Epithelial cell of prostate (primary cell): ENCODE measurements at places on chromosomes 11 and 22.

DNA sequence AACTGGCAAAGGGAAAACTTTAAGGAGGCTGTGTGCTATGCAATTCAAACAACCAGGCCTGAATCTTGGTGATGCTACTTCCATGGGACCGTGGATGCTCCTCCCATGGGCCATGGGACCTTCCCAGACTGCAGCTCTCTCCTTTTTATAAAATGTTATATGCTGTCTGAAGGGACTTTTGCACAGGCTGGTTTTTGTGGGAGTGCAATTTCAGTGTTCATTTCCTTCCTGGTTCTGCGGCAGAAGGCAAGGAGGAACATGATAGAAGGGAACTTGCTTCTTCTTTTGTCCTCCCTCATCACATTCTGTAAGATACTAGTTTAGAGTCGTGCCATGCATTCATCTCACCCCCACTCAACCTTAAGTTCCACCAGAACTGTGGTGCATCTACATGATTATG, 68.9 kb downstream of the C11orf58 start:
- no peak for DNase-seq

DNA sequence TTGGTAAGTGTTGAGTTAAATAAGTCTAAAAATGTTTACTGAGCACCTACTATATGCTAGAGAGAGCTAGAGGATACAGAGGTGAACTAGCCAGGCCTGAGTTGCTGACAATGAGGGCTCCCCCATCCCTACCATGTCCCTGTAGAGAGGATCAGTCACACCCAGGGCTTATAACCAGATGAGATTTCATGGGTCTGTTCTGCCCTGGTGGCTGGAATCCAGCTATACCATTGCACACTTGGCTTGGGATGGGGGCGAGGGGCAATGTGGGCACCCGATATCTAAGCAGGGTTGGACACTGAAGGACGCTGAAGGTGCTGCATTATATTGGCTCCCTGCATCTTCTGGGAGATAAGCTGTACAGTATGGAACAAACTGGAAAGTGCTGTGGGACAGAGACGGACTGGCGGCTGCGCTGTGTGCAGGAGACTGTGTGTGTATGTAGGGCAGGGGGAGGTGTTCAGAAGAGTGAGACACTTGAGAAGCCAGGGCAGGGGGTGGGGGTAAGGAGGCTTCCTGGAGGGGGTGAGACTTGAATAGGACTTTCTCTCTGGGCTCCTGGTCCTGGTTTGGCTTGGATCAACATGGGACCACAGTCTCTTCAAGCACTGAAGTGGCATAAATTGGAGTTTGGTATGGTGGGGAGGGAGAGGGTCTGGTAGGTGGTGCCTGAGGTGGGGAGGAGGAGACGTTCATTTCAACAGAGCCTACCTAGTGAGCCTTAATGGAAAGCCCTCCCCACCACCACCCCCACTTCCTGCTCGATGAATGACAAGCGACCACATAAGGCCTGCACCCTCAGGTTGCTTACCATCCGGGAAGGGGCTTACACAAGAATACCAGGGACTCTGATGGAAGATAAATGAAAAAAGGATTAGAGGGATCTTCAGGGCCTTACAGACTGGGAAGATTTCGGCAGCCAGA, 1.8 kb downstream of the CD82 start:
- DNase-seq: no peak

DNA sequence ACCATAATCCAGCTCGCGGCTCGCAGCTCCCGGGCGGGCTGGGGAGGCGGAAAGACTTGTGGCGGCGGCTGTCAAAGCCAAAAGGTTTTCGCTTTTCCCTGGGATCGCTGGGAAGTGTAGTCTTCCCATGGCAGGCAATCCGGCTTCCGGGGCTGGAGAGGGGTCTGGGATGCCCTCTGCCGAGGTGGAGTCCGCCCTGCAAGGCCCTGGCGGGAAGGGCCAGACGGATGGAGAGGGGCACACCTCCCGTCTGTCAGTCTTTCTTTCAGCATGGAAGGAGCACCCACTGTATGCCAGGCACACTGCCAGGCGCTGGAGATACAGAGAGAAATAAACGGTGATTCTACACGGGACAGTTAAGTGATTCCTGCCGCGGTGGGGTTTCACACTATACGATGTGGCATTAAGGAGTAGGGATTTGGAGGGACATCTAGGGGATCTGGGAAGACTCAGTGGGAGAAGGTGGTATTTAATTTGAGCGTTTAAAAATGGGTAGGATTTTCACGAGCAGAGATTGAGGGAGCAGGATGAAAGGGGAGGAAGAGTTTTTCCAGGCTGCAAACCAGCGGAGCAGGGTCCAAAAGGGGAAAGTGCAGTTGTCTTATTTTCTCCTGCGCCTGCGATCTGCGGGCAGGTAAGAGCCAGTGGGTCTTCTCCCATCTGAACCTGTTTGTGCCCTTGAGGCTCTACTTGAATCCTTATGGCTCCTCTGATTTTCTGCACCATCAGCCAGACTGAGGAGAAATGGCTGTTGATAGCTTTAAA, at the start of gene BACE1:
TSS of gene BACE1 (minus strand) at position 60 of the 765 bp plus-strand sequence. CDS start 461 bp downstream, outside the sequence.
- no peak for DNase-seq

DNA sequence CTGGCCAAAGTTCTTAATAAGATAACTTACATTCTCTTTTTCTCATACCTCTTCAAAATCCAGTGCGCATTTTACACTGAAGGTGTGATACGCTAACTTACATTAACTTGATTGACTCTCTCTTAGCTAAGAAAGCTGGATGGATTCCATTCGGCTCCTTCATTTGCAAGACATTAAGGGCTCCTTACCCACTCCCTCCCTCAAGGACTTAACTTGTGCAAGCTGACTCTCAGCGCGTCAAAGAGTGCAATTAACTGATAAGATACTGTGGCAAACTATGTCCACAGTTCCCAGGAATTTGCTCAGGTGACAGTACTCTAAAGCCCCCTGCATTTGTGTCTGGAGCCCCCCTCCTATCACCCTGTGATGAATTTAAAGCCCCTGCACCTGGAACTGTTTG, 6.4 kb upstream of the RFPL1 start:
- no peak for DNase-seq

DNA sequence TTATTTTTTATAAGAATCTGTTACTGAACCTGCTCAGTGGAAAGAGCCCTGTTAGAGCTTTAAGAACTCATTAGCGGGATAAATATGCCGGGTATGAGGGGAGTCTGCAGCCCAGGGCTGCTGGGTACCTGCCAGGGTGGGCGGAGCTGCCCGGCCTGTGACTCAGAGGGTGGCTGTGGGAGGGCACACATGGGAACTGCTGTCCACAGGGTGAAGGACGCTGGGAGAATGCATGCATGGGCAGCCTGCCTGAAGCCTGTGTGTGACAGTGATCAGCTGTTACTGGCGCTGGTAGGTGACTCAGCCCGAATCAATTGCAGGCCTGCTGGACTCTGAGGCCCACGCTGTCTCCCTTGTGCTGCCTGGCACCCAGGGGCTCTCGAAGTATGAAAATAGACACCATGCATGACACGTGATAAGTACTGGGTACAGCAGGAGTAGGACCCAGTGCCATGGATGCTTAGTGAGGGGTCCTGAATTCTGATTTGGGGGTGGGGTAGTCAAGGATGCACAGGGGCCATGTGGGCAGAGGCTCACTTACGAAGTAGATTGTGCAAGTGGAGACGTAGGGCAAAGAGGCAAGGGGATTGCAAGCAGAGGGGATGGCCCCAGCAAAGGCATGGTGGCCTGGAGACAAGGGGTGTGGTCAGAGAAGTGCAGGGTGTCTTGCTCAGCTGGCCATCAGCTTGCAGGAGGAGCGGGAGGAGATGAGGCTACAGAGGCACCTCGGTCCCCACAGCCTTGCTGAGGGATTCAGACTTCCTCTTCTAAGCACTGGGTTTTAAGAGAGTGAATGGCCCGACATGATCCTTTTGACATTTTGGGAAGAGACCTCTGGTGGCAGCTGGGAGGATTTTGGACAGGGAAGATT, 36.5 kb downstream of the GRIK4 start:
- DNase-seq: peak; percentile 40

DNA sequence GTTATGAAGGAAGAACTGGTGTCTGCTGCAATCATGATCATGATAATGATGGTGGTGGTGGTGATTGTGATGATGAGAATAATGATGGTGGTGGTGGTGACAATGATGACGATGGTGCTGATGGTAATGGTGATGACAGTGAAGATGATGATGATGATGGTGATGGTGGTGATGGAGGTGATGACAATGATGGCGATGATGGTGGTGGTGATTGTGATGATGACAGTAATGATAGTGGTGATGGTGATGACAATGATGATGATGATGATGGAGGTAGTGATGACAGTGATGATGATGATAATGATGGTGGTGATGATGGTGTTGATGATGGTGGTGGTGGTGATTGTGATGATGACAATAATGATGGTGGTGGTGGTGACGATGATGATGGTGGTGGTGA, 52.8 kb upstream of the ANO1 start:
- no peak for DNase-seq

DNA sequence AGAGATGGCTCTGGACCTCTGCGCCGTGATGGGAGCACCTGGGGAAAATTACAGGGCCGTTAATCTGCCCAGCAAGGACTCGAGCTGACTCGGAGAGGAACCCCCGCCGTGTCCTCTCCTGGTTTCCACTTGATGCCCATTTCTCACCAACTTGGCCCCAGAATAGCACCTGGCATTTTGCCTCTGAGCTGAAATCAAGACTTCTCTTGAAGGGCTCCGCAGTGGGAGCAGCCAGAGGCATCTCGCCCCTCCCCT, 19.0 kb upstream of the CABP7 start:
- no peak for DNase-seq

GRCh38 chr11:62030071-62030684, 62.7 kb upstream of the FTH1 start:
- no peak for DNase-seq

DNA sequence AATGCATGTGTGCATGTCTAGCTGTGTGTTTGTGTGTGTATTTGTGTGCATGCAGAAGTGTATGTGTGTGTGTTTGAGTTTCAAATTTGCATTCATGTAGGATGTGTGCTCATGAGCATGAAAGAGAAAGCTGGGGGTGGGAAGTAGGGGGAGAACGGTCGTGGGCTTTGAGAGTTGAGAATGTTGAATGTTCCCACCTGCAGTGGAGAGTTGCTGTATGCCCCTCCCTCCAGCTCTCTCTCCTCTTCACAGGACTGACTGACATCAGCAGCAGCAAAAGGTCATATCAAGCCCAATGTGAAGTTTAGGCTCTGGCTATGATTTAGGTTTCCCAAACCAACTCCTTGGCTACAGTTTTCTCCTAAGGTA, 63.8 kb upstream of the RRAS2 start:
- no peak for DNase-seq

GRCh38 chr11:121892131-121892681, 223.8 kb downstream of the BLID start:
- DNase-seq: no peak

DNA sequence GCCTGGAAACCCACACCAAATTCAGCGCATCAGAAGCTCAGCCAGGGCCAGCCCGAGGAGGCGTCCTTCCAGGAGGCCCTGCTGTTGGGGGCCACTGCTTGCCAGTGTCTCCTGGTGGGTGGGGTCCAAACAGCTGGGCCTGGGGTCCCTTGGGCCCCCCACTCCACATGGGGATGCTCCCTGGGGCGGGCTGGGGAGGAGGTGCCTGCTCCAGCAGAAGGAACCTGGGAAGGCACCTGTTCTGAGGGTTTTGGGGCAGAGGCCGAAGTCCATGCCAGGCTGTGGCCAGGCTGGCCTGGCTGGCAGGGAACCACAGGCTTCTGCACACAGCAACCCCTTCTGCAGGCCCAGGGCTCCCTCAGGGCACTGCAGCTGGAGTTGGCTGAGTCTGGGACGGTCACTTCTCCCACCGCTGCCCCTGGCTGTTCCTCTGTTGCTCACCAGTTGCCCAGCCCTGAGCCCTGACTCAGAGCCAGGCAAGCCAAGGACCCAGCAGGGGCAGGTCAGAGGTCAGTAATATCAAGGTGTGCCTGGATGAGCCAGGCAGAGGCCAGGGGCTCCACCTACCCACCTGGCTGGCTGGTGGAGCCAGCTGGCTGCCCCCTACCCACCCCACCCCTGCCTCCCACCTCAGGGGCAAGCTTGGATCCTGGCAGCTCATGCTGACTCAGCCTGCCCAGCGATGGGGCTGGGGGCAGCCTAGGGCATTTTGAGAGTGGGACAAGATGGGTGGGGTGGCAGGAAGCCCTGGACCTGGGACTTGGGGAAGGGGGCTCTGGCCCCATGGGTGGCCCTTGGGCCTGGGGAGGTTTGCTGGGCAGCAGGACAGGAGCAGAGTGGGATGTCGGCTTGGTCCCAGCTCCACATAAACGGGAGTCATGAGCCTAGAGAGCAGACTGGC, 12.0 kb upstream of the PHLDA2 start:
- no peak for DNase-seq

DNA sequence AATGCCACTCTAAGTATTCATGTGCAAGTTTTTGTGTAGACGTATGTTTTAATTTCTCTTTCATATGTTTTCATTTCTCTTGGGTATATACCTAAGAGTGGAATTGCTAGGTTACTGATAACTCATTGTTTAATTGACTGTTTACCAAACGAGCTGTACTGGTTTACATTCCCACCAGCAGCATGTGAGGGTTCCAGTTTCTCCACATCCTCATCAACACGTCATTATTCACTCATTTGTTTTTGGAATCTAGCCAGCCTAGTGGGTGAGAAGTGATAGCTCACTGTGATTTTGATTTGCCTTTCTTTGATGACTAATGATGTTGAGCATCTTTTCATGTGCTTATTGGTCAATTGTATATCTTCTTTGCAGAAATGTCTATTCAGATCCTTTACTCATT, 4.0 kb downstream of the ANKRD13D start:
- DNase-seq: peak; percentile 94

DNA sequence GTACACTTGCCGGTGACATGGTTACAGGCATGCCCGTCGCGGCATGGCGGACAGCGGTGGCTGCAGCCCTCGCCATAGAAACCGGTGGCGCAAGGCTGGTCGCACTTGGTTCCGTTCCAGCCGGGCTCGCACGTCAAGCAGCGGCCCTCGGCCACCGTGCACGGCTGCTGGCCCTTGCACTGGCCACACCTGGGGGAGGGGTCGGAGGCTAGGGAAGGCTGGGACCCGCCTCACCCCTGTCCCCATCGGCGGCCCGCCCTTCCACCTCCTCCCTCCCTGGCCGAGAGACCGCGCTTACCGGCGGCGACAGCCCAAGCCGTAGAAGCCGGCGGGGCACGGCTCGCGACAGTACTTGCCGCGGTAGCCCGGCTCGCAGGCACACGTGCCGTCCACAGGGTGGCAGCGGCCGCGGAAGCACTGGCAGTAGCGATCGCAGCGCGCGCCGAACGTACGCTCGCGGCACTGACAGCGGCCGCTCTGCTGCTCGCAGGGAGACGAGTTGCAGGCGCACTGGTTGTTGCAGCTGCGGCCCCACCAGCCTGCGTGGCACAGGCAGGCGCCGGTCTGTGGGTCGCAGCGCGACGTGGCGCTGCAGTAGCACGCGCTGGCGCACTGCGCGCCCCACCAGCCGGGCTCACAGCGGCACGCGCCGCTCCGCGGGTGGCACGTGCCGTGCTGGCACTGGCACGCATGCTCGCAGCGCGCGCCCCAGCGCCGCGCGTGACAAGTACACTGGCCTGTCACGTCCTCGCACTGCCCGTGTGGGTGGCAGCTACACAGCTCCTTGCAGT, 6.7 kb downstream of the SCARF2 start:
- DNase-seq: no peak

DNA sequence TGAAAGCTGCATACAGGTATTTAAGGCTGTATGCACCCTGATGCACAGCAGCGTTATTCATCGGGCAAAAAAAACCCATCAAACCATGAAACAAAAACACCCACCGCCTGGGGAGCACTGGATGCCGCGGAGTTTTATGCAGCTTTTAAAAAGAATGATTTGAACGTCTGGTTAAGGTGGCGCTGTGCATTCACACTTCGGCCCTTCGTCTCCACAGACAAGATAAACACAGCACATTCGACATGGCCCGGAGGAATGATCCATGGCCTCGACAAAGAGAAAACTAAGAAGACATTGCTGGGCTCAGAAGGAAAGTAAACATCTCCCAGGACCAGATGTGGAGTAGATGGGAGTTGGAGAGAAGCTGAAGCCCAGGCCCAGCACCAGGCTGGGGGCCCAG, 40.8 kb upstream of the GAL start:
- no peak for DNase-seq
